NCI-H1436 treated with DMSO at 0.1 percent for 48 hours (cell line): ENCODE measurements at places on chromosomes 11 and 22.

- no peak for DNase-seq
Measured at GRCh38 chr11:128572965-128573364, 14.4 kb downstream of the ETS1 start.

GRCh38 chr11:17972987-17973386, 39.9 kb downstream of the SERGEF start:
- no peak for DNase-seq

- DNase-seq, result no peak
Measured at GRCh38 chr22:44317886-44318637, 5.3 kb upstream of the SHISAL1 start.

DNA sequence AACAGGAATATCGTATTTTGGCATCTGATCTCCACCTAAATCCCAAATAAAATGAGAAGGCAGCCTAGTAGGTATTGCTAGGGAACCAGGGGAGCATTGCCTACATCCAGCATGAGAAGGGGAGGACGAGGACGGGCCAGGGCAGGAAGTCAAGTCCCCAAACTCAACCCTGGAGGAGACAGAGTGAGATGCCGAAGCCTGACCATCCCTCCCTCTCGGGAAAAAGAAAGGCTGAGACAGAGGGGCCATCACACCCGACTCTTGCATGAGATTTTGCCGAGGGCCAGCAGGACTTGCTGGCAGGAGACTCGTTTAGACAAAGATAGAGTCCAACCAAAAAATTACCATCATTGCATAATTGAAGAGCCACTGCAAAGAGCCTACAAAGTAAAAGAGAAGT, 50.2 kb upstream of the SPATA19 start:
- no peak for DNase-seq

- DNase-seq, result no peak
Measured at GRCh38 chr11:122732342-122733315, 77.1 kb downstream of the UBASH3B start.

DNA sequence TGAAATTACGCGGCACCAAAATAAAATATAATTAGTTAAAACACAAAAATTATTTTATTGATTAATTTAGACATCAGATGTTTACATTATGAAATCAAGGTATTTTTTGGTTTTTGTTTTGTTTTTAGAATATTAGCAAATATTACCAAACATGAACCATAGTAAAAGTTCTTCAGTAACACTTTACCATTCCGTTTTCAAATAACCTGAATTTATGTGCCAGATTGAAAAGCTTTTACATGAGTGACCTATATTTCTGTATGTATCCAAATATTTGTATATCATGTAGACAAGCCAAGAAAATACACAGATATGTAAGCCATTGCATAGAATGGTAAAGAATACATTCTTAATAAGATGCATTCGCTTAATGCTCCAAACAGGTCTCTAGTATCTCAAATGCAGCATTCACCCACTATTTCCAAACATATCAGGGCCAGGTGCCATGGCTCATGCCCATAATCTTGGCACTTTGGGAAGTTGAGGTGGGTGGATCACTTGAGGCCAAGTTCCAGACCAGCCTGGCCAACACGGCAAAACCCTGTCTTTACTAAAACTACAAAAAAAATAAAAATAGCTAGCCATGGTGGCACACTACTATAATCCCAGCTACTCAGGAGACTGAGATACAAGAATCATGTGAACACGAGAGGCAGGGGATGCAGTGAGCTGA, 102.4 kb upstream of the SERPIND1 start:
- DNase-seq, result no peak

DNA sequence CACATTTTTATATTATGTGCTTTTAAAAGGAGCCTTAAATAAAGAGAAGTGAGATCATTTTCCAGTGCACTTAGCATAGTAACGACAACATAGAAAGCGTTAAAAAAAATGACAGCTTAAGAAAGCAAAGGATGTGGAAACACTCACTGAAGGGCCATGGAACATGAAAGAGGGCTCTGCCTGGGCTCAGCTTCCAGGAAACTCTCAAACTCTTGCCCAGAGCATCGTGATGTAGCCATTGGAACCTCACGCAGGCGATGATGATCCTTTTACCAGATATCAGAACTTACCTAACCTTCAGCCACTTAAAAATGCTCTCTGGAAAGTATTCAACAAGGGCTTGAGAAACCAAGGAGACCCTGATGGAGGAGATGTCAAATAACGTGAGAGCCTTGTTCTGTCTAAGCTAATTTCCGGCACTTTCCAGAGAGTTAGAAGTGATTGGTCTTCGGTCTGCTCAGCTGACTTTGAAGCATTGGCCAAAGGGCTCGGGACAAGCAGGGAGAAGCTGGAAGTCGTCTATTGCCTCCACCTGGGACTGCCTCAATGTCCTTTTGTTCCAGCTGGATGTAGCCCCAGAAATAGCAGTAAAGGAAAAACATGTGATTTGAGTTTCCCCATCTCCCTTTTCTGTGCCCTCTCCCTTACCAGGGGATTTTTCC, 21.5 kb upstream of the ETS1 start:
- DNase-seq, result no peak

DNA sequence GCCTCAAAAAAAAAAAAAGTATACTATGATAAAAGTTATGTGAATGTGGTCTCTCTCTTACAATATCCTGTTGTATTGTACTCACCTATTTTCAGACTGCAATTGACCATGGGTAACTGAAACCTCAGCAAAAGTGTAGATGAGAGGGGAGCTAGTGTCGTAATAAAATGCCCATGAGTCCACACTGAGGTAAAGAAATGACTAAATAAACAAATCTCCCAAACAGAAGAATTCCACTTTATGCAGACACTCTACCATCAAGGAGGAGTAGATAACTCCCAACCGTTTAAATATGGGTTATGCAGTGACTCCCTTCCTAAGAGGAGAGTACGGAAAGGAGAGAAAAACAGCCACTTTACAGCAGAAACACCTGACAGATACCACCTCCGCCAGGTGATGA, 14.6 kb downstream of the GNB1L start:
- DNase-seq, result no peak

DNA sequence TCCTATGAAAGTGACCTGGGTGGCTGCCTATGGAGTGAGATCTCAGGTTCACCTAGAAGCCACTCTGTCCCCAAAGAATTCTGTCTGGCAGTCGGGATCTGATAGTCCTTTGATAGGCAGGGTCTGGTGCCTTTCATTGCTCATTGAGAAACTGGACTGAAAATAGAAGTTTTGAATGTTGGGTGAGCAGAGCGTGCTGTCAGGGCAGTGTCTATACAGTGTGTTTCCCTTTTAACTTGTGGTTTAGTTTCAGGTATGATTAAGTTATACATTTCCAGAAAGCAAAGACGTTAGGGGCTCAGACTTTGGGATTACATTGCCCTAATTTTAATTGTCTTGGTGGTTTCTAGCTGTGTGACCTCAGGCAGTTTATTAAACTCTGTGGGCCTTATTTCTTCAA, 111.3 kb upstream of the PAX6 start:
- no peak for DNase-seq

GRCh38 chr22:42912059-42912458, 55.0 kb upstream of the ARFGAP3 start:
- no peak for DNase-seq

DNA sequence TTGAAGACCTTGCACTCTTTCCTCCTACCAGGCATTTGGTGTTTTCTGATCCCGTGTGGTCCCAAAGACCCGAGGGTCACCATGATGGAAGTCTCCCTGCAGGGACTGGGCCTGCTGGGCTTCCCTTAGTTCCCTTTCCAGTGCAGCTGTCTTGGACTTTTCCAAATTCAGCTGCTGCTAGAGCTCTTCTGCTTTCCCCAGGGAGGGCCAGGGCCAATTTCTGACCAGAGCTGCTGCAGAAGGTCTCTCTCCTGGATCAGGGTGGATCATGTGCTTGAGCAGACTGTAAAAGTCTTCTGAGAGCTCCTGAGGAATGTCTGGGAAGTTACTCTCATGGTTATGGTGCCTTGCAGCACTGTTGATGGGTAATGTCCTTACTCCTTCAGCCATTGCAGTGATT, 23.2 kb downstream of the LDLRAD3 start:
- no peak for DNase-seq

- no peak for DNase-seq
Measured at GRCh38 chr11:102489186-102490145, 36.9 kb upstream of the TMEM123 start.

- DNase-seq, result no peak
Measured at GRCh38 chr11:19713196-19714021, 772 bp downstream of the NAV2 start.

DNA sequence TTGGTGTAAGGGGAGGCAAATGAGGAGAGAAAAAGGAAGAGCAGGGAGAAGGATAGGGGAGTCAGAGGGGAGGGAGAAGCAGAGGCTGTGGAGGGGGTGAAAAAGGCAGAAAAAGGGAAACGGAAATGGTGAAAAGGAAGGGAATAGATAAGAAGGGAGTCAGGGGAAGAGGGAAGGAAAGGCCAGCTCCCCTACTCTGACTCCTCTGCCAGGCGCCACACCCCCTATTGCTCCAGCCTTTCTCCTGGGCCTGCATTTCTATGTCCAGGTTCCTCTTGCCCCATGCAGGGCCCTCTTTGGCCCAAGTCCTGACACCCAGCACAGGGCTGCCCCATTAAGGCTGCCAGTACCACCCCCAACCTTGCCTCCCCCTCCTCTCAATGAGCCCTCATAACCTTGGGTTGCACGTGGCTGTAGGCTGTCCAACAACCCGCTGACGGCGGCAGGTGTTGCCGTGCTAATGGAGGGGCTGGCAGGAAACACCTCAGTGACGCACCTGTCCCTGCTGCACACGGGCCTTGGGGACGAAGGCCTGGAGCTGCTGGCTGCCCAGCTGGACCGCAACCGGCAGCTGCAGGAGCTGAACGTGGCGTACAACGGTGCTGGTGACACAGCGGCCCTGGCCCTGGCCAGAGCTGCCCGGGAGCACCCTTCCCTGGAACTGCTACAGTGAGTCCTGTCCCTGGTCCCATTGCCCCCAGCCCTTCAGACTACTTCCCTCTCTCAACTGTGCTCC, 3.4 kb upstream of the NHERF4 start:
- no peak for DNase-seq
